NCI-H146 (cell line): ENCODE measurements at places on chromosomes 16 and 17.
A peak's percentile ranks its signal among the peaks of the same experiment; 100 is the strongest.

DNA sequence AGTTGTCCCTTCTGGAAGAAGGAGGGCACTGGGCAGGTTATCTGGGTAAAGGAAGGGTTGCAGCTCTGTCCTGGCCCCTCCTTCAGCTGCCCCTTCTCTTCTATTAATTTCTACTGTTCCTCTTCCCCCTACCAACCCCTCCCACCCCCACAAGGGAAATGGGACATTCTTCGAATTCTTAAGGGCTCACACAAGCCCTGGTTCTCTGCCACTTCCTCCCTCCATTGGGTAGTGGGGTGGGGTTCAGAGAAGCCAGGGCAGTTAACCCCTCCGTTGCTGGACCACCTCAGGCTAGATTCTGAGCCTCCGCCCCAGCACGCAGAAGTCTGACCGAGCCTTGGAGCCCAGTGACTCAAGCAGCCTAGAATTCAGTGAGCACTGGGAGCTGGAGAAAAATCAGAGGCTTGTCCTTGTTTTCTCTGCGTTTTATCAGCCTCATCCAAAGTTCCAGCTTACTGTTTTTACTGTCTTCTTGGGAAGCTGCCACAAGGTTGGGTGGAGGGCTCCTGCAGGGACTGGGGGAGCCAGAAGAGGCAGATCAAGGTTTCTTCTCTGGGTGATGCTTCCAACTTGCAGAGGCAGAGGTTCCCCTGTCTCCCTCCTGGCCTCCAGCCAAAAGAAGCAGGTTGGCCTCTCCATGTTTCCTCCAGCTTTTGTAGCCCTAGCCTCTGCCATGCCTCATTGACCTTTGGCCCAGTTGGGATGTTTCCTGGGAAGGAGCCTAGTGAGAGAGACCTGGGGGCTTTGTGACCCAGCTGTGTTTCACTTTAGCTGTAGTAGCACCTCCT lies 10.2 kb downstream of the LASP1 start:
- no peak for DNase-seq

DNA sequence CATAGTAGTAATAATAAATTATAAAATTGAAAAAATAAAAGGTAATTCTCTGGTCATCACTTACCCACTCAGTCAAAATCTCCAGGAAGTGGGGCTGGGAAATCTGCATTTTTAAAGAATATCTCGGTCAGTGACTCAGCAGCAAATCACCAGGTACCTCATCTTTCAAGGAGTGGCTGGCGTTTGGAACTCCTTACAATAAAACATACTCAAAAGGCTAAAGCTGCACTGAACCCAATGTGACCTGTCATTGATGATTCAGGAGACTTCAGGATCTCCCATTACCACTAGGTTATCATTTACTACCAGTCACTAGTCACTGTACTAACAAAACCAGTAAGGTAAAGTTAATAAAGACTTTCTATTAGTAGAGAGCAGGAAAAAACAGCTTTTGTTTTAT lies 21.5 kb upstream of the RFFL start:
- no peak for DNase-seq

DNA sequence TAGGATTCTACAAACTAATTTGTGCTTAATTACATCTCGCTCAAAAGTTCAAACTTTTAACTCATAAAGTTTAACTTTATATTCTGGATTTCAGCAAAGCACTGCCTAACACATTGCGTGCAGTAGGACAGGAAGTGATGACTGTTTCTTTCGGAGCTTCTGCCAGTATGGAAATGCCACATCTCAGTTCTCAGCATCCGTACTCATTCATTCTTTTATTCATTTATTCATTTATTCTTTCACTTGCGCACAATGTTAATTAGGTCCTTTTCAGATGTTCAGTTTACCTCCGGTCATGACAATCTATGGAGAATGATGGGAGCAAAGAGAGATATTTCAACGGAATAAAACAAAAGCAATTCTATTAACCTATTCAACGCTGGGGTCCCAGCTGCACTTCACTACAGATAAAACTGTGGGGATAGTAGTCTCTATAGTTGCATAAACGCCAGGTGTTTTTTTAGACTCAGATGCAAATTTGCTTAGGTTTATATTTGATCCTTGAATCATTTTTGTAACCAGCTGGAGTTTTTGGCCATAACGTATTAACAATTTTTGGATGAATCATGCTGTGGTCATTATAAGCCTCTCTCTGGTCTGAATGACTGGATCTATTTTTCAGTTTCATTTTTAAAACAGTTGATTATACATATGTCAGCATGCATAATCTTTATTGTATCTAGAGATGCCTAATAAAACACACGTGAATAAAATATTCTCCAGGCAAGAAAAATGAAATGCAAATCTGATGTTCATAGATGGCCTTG lies 143.9 kb downstream of the KCNJ2 start:
- no peak for DNase-seq

- DNase-seq: no peak
Measured at GRCh38 chr17:18323007-18323406, 7.9 kb downstream of the SMCR8 start.

GRCh38 chr17:73770115-73770848 lies 126.0 kb upstream of the SDK2 start:
- peak; percentile 35 for DNase-seq

DNA sequence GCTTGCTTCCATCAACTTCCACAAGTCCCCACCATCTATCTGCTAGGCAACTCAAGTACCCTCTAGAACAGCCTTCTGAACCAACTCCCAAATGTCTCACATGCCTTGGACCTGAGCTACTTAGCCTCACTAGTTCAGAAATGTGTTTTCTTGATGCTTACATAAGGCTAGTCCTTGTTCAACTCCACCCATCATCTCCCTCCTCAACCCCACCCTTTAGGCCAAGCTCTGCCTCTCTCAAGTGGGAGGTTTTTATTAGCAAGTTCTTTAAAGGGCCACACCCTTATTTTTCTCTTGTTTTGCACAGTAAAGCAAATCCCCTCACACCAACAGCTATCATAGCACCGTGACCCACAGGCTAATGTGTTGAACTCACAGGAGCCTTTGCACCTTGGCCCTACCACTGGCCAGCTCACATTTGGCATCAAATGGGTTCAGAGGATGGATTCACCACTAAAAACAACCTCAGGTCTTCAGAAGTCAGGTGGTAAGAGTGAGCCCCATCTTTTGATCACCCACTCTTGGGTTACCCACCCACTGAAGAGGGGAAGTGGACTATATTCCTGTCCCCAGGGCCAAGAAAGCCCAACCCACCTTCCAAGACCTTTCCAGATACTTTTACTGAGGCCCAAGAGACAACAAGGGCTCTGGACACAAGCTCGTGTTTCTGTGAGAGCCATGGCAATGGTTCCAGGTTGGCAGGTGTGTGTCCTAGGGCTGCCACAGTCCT lies 12.2 kb downstream of the PIK3R5 start:
- no peak for DNase-seq

GRCh38 chr16:52932321-52932720 lies 120.4 kb downstream of the CHD9NB start:
- no peak for DNase-seq

DNA sequence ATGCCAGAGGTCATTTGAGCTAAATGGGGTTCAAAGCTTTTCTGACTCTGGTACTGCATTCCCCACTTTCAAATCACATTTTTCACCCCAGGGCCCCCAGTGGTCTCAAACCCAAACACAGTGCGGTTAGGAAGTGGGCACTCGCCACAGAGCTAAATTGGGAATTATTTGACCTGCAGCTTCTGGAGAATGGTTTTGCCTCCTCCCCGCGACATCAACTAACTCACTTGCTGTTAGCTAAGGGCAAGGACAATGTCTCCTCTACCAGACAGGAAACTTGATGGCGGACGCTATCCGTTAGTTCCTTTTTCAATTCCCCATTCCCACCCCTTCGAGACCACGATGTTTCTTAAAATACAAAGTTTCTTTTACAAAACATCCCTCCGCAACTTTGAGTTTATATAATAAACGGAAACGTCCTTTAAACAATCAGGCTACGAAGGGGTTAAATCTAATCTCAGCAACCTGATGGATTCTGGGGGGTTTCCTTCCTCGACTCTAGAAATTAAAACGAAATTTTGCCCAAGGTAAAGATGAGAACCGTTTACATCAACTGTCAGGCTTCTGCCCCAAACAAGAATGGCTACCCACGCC lies 500 bp upstream of the KAT7 start:
- DNase-seq: no peak

GRCh38 chr17:44402564-44403172 lies 13.2 kb upstream of the ITGA2B start:
- DNase-seq: no peak

GRCh38 chr16:73480381-73480780 lies 432.5 kb upstream of the ZFHX3 start:
- no peak for DNase-seq

DNA sequence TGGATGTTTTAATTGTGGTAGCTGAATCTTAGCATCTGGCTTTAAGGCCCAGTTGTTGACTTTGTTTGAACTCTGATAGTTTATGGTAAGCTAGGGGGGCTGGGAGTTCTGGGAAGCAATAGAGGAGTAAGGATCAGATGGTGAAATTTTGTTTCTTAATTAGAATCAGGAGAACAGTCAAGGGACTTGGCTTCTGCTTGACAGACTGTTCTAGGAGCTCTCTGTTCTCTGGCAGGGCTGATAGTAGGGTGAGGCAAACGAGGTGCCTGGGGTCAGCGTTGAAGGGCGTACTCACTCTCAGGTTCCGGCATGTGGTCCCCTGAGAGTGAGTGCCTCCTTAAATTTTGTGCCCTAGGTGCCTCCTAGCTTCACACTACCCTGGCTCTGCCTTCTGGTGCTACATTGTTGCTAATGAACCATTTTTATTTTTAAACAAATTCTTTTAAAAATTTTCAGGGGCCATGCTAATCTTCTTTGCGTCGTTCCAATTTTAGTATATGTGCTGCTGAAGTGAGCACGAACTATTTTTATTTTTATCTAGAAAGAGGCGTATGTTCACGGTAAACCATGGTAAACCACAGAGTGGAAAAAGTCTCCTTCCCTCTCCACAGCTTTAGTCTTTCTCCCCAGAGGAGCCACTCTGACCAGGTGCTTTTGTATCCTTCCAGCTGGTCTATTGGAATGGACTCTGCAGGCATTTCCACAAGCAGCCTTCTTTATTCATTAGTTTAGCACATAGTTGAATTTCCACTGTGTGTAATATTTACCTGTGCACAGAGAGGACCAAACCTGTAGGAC lies 19.7 kb downstream of the SLC7A6 start:
- DNase-seq: no peak

DNA sequence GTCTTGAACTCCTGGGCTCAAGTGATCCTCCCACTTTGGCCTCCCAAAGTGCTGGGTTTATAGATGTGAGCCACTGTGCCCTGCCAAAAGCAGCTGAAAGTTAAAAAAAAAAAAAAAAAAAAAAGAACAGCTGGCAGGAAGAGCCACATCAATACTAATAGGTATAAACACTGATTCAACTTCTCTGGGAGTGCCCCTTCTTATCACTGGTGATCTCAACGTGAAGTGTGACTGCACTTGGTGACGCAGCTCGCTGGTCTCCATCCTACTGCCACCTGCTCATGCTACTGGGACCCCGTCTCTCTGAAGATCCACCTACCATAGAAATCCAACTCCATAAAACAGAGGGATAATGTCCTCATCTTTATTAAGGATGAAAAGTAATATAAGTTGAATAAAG lies 40.8 kb downstream of the RNF157 start:
- DNase-seq: no peak

GRCh38 chr17:6162892-6163291 lies 92.7 kb downstream of the WSCD1 start:
- no peak for DNase-seq

- DNase-seq: no peak
Measured at GRCh38 chr17:81159611-81160265, 5.6 kb upstream of the PVALEF start.

DNA sequence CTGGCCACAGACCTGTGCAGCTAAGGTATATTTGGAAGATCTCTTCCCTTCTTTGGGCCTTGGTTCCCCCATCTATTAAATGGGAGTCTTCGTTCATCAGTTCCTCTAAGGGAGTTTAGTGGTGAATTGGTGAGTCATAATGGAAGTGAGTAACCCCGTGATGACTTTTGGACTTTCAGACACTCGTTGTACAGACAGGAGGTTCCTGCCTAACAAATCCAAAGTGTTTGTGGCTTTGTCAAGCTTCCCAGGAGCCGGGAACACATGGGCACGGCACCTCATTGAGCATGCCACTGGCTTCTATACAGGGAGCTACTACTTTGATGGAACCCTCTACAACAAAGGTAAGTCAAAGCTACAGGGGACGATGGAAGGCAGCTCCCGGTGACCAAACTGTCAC lies 40.4 kb downstream of the WSCD1 start:
- no peak for DNase-seq

- no peak for DNase-seq
Measured at GRCh38 chr17:29127840-29128239, 52.4 kb downstream of the MYO18A start.

GRCh38 chr16:19338335-19338734 lies 52.8 kb downstream of the CLEC19A start:
- DNase-seq: peak; percentile 62

DNA sequence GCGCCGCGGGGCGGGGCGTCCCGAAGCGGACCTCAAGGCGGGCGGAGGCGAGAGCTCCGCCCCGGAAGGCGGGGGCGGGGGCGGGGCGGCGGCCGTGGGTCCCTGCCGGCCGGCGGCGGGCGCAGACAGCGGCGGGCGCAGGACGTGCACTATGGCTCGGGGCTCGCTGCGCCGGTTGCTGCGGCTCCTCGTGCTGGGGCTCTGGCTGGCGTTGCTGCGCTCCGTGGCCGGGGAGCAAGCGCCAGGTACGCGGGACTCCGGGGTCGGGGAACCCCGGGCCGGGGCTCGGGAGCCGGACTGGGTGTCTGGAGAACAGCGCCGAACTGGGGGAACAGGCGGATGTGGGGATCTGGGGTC lies at the start of gene TNFRSF12A:
Gene TNFRSF12A, plus strand, starts transcription at position 122 of the 357 bp plus-strand sequence. Its CDS starts 30 bp downstream, at position 152.
- DNase-seq: peak; percentile 74

DNA sequence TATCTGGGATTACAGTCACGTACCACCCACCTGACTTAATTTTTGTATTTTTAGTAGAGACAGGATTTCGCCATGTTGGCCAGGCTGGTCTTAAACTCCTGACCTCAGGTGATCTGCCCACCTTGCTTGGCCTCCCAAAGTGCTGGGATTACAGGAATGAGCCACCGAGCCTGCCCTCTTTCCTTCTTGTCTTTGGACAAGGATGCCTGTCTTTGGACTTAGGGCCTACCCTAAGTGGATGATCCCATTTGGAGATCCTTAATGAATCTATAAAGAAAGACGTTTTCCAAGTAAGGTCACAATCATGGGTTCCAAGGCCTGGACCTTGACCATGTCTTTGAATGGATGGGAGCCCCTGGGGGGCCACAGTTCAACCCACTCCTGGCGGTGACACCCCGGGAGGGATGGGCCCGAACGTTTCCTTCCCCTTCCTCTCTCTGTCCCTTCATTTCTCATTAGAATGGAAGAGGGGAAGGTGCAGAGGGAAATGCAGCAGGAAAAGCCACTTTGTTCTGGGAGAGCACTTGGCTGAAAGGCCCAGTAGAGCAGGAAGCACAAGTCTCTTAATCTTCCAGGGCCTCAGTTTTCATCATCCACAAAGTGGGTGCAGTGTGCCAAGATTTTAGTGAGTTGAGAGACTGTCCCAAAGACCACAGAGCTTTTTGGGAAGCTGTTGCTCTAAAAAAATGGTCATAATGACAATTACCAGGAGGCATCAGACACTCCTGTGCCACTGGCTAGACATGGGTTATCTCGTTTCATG lies 353.3 kb downstream of the SEC14L1 start:
- DNase-seq: no peak
